Heart right ventricle (tissue), 16 donors: ENCODE measurements at places on chromosomes 2 and 18. TPM values are rescaled to one million over a fixed set of nuclear protein-coding genes. Genes with fewer than 3 reads are reported as not detected.

GRCh38 chr2:22134421-22134820, 1010.7 kb downstream of the TDRD15 start:
- H3K4me3 ChIP-seq = no peak overlapping the region
- no peak overlapping the region for H3K27ac ChIP-seq
- no peaks in the 10 kb centered on the region for H3K36me3 ChIP-seq
- no peak for DNase-seq
- H3K27me3 ChIP-seq = no peaks in the 10 kb centered on the region

Gene VWA3B
- 0.41 TPM for total RNA-seq

GRCh38 chr2:28206762-28207161, 185.9 kb upstream of the FOSL2 start:
- H3K4me3 ChIP-seq = no peak overlapping the region
- no peak for DNase-seq
- H3K4me1 ChIP-seq = peaks cover 22% of the 10 kb centered on the region
- H3K27me3 ChIP-seq = no peaks in the 10 kb centered on the region
- no peak overlapping the region for H3K27ac ChIP-seq
- no peaks in the 10 kb centered on the region for H3K36me3 ChIP-seq

DNA sequence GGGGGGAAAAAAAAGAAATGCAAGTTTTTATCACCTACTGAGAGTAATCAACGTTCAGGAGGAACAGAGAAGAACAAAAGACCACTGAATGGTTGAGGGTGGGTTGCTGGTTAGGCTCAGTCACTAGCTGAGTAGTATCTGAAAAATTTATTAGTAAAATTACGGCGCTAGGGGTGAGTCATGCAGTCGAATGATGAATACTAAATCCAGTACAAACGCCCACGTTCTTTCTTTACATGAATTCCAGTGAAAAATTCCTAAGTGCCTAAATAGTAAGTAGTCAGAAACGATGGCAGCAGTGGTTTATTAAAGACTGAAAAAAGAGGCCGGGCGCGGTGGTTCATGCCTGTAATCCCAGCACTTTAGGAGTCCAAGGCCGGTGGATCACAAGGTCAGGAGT, 52.0 kb downstream of the TEKT4 start:
- DNase-seq = no peak
- no peak overlapping the region for H3K27ac ChIP-seq
- H3K4me3 ChIP-seq = no peak overlapping the region
- no peaks in the 10 kb centered on the region for H3K36me3 ChIP-seq
- no peaks in the 10 kb centered on the region for H3K4me1 ChIP-seq

DNA sequence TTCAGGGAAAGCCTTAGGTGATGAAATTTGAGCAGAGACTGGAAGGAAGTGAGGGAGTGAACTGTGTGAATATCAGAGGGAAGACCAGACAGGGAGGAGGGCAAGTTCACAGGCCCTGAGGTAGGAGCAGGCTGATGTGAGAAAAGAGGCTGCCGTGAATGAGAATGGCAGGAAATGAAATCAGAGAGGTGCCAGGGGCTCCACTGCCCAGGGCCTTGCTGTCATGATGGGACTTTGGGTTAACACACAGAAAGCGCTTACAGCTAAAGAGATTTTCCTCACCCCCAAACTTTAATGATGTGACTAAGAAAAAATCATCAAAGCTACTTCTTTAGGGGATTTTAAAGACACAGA, 53.8 kb downstream of the MARCHF4 start:
- H3K4me3 ChIP-seq = no peak overlapping the region
- peaks cover 6% of the 10 kb centered on the region for H3K27me3 ChIP-seq
- DNase-seq = no peak
- H3K36me3 ChIP-seq = no peaks in the 10 kb centered on the region
- H3K27ac ChIP-seq = no peak overlapping the region

DNA sequence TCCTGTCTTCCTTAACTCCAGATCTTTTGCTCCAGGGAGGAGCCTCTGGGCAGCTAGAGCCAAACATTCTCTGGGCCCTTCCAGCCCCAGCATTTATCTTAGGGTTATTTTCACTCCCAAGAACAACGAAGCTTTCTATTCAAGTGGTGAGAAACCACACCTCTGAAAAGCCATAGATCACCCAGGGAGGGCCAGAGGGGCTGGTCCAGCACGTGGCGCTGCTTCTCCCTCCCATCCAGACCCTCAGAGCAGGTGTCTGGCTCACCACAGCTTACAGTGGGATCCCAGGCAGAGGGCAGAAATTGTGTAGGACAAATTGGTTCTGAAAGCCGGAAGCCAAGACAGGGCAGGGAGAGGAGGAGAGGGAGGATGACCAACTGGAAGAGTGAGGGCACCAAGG, 74.0 kb upstream of the PKDCC start:
- no peak overlapping the region for H3K4me3 ChIP-seq
- no peak for DNase-seq
- no peaks in the 10 kb centered on the region for H3K4me1 ChIP-seq

Gene SLC4A3
- total RNA-seq = 356 TPM

GRCh38 chr2:23567161-23567756, 182.3 kb downstream of the KLHL29 start:
- no peak overlapping the region for H3K27ac ChIP-seq
- H3K4me1 ChIP-seq = peaks cover 5% of the 10 kb centered on the region
- no peak overlapping the region for H3K4me3 ChIP-seq
- no peak for DNase-seq
- no peaks in the 10 kb centered on the region for H3K27me3 ChIP-seq

Gene SCYGR2
- not detected for total RNA-seq

- H3K27ac ChIP-seq = no peak overlapping the region
- no peaks in the 10 kb centered on the region for H3K27me3 ChIP-seq
- no peak for DNase-seq
- H3K36me3 ChIP-seq = peaks cover 91% of the 10 kb centered on the region
Measured at GRCh38 chr2:203175371-203175770, 63.4 kb upstream of the CYP20A1 start.

DNA sequence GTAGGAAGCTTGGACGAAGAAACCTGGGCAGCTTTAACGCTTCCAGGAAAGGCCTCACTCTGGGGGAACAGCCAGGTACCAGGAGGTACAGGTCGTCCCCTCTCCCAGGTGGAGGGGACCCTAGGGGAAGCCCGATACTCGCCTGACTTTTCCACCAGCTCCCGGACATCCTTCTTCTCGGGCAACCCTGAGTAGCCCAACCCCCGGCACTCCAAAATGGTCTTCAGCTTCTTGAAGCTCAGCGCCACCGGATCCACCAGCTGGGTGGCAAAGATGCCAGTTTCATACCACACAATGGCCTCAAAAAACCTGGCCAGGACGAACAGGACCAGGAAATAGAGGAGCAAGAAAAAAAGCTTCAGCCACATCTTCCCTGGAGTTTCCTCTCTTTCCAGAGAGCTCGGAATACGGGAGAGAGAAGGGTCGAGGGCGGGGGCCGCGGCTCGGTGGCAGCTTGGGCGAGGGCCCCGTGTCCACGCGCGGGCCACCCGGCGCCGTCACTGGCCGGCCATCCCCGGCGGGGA, 1.1 kb downstream of the RNF103 start:
- DNase-seq = peak; percentile 21
- no peaks in the 10 kb centered on the region for H3K27me3 ChIP-seq
- peaks cover 9% of the 10 kb centered on the region for H3K36me3 ChIP-seq

Gene IL1A
- total RNA-seq = not detected

- no peaks in the 10 kb centered on the region for H3K36me3 ChIP-seq
- no peak overlapping the region for H3K4me3 ChIP-seq
- no peak overlapping the region for H3K27ac ChIP-seq
- no peak for DNase-seq
- H3K27me3 ChIP-seq = no peaks in the 10 kb centered on the region
Measured at GRCh38 chr2:165436559-165436958, 32.9 kb upstream of the CSRNP3 start.

- H3K27me3 ChIP-seq = no peaks in the 10 kb centered on the region
- H3K27ac ChIP-seq = no peak overlapping the region
- H3K4me1 ChIP-seq = no peaks in the 10 kb centered on the region
- DNase-seq = no peak
- H3K36me3 ChIP-seq = no peaks in the 10 kb centered on the region
- no peak overlapping the region for H3K4me3 ChIP-seq
Measured at GRCh38 chr2:180115675-180116074, 108.6 kb upstream of the CWC22 start.

Gene LGALSL
- 10.4 TPM for total RNA-seq

DNA sequence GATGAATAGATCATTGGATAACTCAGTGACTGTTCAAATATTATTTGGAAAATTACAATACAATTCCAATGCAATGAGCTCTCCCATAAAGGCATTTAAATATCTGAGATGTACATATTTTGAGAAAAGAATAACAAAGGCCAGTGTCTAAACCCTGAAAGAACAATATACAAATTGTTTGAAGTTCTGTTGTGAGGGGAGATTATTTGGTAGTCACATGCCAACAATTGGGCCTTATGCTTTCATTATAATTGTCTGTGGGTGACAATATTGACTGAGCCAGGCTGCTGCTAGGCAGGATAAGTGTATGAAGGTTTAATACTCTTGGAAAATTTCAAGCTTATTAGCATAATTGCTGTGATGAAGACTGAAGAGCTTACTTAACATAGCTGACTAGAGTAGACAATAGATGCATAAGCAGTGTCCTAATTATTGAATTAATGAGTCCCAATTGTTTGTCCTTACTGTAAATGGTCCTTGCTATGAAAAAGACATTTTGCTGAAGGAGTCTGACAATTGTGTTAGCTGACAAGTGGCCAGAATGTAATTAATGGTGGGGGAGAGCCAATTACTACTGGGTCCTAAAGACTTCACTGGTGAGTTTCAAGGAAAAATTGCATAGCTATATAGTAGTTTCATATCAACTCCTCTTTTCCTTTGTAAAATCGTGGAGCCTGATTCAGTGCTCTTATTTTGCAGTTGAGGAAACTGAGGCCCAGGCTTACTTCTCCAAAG, 5.0 kb upstream of the SMAD2 start:
- no peaks in the 10 kb centered on the region for H3K36me3 ChIP-seq
- H3K27me3 ChIP-seq = no peaks in the 10 kb centered on the region
- H3K27ac ChIP-seq = no peak overlapping the region

DNA sequence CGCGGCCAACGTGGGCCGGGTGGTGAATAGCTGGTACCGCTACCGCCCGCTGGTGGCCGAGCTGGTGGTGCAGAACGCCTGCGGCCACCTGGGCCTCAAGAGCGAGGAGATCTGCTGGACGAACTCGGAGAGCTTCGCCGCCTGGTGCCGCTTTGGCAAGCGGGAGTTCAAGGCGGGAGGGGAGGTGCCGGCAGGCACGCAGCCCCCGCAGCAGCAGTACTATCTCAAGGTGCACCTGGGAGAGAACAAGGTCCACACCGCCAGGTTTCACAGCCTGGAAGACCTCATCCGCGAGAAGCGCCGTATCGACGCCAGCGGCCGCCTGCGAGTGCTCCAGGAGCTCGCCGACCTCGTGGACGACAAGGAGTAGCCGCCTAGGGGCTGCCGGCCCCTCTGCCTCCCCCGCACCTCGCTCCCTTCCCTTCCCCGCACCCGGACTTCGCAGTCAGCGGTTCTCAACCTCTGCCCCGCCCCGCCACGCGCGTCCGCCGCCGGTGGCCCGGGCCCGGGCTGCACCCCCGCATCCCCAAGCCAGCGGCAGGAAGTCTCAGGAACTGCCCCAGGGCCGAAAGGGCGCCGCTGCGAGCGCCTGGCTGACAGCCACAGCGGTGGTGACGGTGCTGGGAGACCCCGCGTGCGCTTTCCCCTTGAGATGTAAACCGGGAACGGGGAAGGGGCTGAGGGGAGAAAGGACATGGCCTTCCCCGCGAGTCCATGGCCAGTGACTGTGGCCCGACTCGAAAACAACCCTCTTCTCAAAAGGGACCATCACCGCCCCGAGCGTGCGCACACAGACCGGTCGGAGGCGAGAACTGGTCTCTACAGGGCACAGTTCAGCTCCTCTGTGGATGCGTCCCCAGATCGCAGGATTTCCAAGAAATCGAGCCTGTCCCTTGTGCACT, 2.2 kb downstream of the LRATD1 start:
- peaks cover 41% of the 10 kb centered on the region for H3K4me1 ChIP-seq
- H3K36me3 ChIP-seq = no peaks in the 10 kb centered on the region
- peak; percentile 79 for DNase-seq
- H3K4me3 ChIP-seq = peak overlapping the region; percentile 43
- H3K27ac ChIP-seq = no peak overlapping the region

- H3K4me1 ChIP-seq = peaks cover 44% of the 10 kb centered on the region
- no peaks in the 10 kb centered on the region for H3K36me3 ChIP-seq
- H3K27me3 ChIP-seq = no peaks in the 10 kb centered on the region
- H3K27ac ChIP-seq = peak overlapping the region; percentile 82
Measured at GRCh38 chr2:10028988-10029874, 14.1 kb upstream of the KLF11 start.

Gene TTN
- 4,150 TPM for total RNA-seq

GRCh38 chr2:99960790-99961189, 181.6 kb downstream of the AFF3 start:
- H3K36me3 ChIP-seq = no peaks in the 10 kb centered on the region
- peak; percentile 59 for DNase-seq
- no peak overlapping the region for H3K27ac ChIP-seq
- H3K27me3 ChIP-seq = no peaks in the 10 kb centered on the region
- H3K4me1 ChIP-seq = no peaks in the 10 kb centered on the region
